ENCODE measurements at places on chromosomes 11 and 22.

- peak; percentile 11 for DNase-seq
Observed at GRCh38 chr22:39999144-39999757, 4.5 kb downstream of the FAM83F start.

DNA sequence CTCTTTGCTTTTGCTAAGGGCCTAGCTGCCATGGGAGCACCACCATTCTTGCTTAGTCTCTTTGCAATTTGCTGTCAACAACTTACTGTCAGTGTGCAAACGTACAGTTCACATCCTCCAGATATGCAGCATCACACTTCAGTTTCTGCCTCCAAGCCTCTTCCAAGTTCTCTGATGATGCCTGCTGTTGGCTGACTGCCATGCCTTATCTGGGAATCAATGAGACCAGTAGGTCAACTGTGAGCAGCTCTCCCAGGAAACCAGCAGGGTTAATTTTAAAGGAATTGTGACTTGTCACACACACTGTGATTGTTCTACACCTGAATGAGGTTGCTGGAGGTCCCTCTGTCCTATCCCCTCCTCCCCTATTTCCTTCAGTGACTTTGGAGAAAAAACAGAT lies 56.0 kb downstream of the COPB1 start:
- DNase-seq, result peak; percentile 64

GRCh38 chr22:23207729-23208393 lies 27.6 kb downstream of the BCR start:
- no peak for DNase-seq

- no peak for DNase-seq
Observed at GRCh38 chr11:86987679-86988078, 32.5 kb upstream of the FZD4 start.

DNA sequence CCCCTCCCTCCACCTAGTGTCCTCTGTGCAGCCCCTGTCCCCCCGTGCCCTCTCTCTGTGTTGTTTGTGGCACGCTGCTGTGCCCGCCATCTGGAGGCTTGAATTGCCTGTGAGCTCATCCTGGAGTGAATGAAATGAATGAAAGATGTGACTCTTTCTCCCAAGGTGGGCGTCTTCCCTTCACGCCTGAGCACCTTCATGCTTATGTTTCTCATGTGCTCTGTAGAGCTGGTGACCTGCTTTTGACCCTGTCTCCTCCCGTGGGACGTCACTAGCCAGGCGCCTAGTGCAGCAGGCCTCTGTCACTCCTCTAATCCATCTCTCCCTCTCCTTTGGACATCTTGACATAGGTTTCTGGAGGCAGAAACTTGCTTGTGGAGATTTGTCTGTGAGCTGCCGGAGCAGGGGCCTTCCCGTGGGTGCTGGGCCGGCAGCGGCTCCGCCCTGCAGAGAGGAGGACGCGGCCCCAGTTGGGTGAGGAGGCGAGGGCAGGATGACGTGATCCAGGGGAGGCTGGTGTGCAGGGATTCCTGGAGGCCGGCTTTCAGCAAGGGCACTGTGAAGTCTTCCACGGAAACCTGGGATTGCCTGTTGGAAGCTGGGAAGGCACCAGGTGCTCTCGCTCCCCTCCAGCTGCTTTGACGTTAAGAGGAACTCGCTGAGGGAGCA lies 40.6 kb downstream of the MUC6 start:
- no peak for DNase-seq

Data from fibroblast of the aortic adventitia (primary cell).